Hematopoietic multipotent progenitor cell treated with erythropoietin and hydrocortisone succinate and interleukin-3 and kit ligand, for 4 days (in vitro differentiated cells): ENCODE measurements at places on chromosomes 12 and 14.

DNA sequence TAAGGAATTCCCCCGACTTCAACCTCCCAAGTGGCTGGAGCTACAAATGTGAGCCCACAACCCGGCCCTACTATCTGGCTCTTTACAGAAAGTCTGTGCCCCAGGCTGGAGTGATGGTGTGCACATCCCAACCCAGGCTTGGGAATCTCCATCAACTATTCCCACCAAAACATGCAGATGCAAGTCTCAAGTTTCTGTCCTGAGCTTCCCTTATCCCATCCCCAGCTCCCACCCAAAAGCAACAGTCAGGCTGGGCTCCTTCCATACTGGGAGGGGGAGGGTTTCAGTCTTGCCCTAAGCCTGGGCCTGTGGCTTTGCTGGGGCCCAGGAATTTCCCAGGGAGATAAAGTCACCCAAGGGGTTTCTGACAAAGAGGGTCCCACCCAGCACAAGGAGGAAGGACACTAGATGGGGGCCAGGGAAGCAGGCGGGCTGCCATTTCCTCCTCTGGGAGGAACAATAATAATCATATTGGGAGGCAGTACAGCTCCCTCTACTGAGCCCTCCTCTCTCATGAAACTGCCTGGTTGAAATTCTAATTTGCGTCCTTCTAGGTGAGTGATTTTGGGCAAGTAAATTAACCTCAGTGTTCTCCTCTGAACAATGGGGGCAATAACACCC lies 8.0 kb downstream of the SLC8B1 start:
- no peak for DNase-seq

- DNase-seq, result no peak
Measured at GRCh38 chr12:118038137-118038536, 21.6 kb downstream of the RFC5 start.

GRCh38 chr12:29216266-29216665 lies 67.2 kb downstream of the FAR2 start:
- peak; percentile 52 for DNase-seq

DNA sequence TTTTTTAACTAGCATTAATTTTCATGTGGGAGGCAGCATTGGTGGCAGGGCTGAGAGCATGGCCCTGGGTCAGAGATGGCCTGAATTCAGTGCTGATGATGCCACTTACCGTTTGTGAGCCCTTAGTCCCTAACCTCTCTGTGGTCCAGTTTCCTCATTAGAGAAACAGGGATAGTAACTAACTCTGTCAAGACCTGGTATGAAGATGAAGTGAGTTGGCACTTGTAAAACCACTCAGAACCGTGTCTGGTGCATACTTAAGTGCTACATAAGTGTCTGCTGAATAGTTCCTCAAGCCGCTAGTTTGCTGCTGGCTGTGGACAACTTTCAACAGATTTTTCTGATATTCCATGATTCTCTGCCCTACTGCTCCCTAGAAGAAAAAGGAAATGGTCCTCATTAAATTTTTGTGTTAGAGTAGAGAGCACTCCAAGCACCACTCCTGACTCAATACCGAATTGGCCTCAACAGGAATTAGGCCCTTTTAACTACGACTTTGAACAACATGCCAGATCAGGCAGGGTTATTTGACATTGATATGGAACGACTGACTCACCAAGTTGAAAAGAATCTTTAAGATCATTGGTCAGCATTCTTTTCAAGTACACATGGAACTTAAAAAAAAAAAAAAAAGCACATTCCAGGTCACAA lies 250.2 kb downstream of the ANO2 start:
- no peak for DNase-seq

DNA sequence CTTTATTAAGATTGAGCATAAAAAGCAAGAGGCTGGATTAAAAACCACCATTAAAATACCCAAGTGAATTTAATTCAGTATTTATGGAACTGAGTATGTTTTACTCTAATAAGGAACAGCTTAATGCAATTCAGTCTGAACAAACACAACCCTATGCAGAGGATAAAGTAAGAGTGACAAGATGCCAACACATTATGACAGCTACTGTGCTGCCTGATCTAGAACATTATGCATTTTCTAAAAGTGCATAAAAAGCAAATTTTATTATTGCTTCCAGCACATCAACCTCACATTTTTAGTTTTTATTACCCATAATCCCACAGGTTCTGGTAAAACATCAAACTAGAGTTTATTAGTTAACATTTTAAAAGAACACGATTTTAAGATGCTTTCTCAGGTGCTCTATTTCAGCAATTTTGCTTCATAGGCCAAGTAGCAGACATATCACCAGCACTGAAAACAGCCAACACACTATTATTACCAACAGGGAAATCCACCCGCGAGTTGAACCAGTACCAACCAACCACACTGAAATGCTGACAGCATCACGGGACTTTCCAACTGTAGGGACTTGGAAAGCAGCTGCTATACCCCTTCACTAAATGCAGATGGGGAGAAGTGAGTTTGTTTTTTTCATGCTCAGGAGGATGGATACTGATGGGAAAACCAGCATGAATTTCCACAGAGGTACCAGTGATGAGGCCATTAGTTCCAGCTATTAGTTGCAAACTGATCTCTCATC lies 372.1 kb downstream of the KCNH5 start:
- no peak for DNase-seq

- peak; percentile 97 for DNase-seq
Measured at GRCh38 chr14:103378038-103378854, 7.0 kb upstream of the MARK3 start.

- DNase-seq, result peak; percentile 97
Measured at GRCh38 chr14:21913759-21914158, 240.1 kb upstream of the OR4E1 start.

GRCh38 chr12:92278378-92278828 lies 132.8 kb upstream of the BTG1 start:
- DNase-seq, result no peak

- DNase-seq, result no peak
Measured at GRCh38 chr14:60274448-60274847, 25.4 kb downstream of the PPM1A start.

- no peak for DNase-seq
Measured at GRCh38 chr14:99878563-99878962, 85.3 kb downstream of the EML1 start.
